ENCODE measurements at places on chromosomes 13 and 19.

- DNase-seq, result peak; percentile 29
These were observed 452 bp downstream of the PIAS4 start for GRCh38 chr19:4007836-4008539.

DNA sequence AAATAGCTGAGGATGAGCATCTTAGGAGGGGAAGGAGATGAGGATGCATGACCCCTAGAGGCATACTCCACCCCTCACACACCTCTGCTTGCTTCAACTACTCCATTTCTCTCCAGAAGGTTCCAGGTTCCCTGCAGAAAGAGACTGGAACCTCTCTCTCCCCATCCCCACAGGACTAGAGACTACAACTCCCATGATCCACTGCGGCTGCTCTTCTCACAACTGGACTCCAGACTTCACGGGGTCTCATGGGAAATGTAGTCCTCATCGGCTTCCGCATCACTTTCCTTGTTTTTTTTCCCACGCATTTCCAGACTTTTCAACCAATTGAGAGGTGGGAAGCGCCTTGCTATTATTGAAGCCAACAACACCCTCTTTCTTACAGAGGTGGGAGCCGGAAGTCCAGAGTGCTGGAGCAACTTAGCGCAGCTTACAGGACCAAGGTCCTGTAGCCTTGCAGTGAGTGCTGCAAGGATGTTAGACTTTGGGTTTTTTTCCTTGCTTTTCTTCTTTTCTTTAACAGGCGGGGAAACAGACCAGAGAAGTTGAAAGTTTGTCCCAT is 13.9 kb upstream of the CACNG6 start:
- peak; percentile 42 for DNase-seq

- no peak for DNase-seq
These were observed 4.2 kb downstream of the SPINT2 start for GRCh38 chr19:38268539-38268938.

DNA sequence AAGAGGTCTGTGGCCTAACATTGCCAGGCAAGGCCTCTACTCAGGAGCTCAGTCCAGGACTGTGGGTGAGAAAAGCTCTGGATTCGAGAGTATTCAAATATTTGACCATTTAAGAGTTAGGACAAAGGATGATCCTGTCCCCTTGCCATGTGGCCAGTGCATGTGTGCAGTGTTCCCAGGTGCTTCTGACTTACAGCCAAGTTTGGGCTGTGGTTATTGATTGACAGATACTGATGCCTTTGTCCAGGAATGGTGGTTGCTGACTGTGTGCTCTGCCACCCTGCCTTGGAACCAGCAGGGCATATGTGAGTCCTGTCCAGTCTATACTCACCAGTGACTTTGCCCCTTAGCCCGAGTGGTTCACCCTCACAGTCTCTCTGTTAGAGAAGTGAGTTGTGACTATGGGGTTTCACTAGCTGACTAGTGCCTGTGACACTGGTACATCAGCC is 51.9 kb downstream of the GARRE1 start:
- no peak for DNase-seq
